ENCODE measurements at places on chromosomes 1 and 21.
A peak's percentile ranks its signal among the peaks of the same experiment; 100 is the strongest.

GRCh38 chr1:167713330-167714081, 8.3 kb upstream of the MPZL1 start:
- DNase-seq = no peak

GRCh38 chr1:18230840-18231239, 123.2 kb downstream of the IGSF21 start:
- DNase-seq = peak; percentile 44

GRCh38 chr1:243921111-243921510, 71.1 kb upstream of the AKT3 start:
- no peak for DNase-seq

- DNase-seq = no peak
Observed at GRCh38 chr1:161727256-161727924, 6.0 kb downstream of the FCRLB start.

GRCh38 chr1:3942416-3943122, 42.5 kb upstream of the C1orf174 start:
- DNase-seq = no peak

Data from caudate nucleus (tissue), 63 donors.